ENCODE measurements at places on chromosomes 3 and 15.

- no peak for DNase-seq
Measured at GRCh38 chr3:29606416-29606815, 325.5 kb downstream of the RBMS3 start.

- DNase-seq: no peak
Measured at GRCh38 chr3:138456961-138457862, 22.8 kb downstream of the ESYT3 start.

GRCh38 chr3:50355829-50356552, 3.3 kb downstream of the TMEM115 start:
- no peak for DNase-seq

- no peak for DNase-seq
Measured at GRCh38 chr3:107421170-107421792, 44.0 kb downstream of the CCDC54 start.

GRCh38 chr3:58041182-58041825, 33.1 kb downstream of the FLNB start:
- no peak for DNase-seq

DNA sequence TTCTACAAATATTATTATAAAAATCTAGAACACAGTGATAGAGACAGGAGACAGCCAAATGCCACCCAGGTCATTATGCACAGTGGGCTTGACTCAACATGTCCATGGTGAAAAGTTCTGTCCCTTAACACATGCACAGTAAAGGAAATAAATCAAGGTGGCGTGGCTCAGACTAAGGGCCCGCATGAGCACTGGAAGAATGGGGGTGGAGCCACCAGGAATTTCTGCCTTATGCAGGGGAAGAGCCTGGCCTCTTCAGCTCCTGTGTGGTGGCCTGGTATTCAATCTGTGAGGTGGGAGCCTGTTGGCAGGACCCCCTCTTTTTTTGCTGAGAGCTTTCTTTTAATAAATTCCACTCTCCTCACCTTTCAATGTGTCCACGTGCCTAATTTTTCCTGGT, 17.2 kb upstream of the SPG21 start:
- no peak for DNase-seq

DNA sequence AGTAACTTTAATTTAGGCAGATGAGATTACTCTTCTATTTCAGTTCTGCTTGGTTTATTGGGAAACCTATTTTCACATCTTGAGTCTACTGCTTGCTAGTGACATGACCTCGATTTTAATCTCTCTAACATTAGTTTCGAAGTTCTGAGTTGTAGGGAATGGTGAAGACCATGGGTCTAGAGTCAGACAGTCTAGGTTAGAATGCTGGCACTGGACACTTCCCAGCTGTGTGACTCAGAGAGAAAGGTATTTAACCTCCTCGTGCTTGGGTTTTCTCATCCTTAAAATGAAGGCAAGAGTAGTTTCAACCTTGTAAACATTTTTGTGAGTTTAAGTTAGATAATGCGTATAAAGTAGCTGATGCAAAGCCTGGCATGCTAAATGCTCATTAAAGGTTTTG, 422.1 kb downstream of the GRM7 start:
- no peak for DNase-seq

GRCh38 chr3:131393051-131393450, 11.5 kb downstream of the NUDT16 start:
- DNase-seq: no peak

DNA sequence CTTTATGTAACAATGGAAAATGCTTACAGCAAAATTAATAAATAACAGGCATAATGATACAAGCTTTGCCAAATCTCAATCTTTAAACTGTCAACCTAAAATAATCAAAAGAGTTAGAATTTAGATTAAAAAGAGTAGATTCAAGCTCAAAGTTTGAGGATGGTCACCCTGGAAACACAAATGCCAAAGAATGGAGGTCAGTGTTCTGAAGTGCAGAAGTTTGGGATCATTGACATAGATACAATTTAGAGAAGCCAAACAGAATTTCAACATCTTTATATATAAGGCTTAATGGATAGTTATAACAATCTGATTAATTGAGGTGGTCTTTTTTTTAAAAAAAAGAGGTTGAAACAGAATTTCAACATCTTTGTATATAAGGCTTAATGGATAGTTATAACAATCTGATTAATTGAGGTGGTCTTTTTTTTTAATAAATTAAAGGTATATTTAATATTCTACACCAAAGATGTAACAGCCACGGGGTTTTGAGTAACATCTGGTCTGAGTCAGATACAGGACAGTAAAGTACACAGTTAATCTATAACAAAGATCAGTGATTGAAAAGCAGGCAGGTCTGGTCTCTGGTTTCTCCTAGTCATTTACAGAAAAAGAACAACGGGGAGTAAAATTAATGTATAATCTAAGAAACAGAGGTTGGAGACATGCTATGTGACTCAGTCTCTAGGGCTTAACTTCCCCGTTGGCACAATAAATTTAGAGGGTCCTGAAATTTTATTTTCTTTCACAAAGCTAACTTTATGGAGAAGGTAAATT, 490.7 kb downstream of the GBE1 start:
- DNase-seq: no peak

GRCh38 chr3:44234648-44235268, 6.9 kb upstream of the TOPAZ1 start:
- DNase-seq: no peak

DNA sequence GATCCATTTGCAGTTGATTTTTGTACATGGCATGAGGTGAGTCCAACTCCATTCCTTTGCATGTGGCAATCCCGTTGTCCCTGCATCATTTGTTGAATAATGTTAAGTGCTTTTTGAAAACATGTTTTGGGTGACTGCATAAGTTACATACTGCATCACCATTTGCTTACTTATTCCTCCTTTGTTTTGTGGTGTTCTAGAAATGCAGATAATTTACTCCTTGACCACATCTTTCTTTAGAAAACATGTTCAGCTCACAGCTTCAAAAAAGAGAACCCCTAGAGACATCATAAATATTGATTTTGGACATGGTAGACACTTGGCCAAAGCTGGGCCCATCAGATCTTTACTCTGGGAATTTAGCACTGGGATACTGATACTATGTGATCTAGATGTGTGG, 135.3 kb upstream of the DAZL start:
- DNase-seq: no peak

- DNase-seq: no peak
Measured at GRCh38 chr3:73609655-73610054, 15.1 kb downstream of the PDZRN3 start.

DNA sequence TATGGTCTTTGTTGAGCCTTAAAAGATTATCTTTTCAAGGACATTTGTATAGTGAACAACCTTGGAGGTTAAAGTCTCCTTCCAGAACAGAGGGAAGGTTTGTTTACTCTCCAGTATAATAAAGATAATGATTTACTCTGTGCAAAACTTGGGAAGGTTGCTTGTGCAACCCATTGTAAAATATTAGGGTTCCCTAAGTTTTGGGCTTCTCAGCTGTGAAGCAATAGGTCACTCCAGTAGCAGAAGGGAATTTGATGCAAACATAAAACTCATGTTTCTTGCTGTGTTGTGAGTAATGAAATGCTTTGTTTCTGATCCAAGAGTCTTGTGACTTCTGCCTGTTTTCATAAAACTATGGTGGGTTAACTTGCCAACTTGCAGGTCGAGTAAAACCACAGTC, 177.5 kb downstream of the SUCNR1 start:
- DNase-seq: no peak

- DNase-seq: no peak
Measured at GRCh38 chr15:100759106-100759505, 120.5 kb upstream of the ALDH1A3 start.

DNA sequence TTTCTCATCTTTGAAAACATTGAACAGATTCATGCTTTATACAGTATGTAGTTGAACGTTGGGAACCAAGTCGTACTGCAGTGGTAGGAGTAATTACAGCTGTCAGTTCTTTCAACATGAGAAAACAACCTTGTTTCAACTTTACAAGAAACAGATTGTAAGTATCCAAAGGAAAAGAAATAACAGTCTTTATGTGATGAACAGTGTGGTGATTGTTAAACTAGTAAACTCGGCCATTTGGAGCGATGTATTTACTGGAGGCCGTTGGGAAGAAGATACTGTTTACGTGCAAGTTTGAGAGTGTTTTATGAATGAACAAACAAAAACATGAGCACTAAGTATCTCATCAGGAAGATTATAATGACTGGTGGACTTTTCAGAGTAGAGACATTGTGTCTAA, 48.4 kb downstream of the EPHA3 start:
- DNase-seq: no peak

DNA sequence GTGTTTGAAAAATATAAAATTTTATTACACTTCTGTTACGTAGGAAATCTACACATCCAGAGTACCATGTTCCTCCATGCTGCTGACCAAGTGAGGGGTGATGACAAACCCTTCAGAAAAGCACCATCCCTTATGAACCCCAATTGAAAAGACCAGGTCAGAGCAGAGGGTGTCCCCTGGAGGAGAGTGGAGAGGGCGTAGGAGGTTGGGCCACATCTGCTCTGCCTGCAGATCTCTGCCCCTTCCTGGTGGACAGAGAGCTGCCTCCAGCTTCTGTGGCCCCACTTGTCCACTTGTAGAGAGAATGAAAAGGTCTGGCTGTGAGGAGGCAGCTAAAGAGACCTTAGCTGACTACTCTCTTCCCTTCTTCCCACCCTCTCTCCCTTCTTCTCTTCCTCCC, 55.5 kb downstream of the GLDN start:
- DNase-seq: no peak
